Stimulated activated CD8-positive, alpha-beta memory T cell treated with anti-CD3 and anti-CD28 coated beads, Interleukin-4, amount 100 ng/mL, for 4 hours (primary cell): ENCODE measurements at places on chromosomes 16 and 17.

DNA sequence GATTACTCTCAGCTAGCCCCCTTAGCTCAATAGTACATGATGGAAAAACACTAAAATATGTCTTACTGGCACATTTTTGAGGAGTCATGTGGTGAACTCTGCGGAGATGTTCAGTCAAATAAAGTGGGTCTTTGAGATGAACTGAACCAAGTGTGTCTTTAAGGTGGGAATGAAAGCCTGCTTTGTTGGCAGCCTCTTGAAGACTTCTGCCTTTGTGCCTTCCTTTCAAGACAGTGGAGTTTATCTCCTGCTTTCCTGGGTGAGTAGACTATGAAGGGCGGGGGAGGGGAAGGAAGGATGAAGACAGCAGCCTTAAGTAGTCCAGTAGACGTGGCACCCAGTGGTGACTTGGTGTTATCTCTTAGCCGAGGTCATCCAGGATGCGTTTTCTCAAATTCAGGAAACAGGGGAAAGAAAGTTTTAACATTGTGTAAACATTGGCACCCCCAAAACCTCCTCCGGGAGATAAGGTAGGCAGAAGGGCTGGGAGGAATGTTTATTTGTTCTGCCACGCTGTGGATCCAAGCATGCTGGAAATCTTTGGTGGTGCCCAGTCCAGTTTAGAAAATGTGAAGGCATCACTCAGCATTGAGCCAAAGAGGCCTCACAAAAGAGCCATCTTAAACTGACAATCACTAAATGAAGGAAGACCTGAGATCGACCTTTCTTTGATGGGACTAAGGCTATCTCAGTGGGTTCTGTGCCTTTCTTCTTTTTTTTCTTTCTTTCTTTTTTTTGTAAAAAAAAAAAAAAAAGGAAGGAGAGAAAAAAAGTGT is 220.6 kb downstream of the FTO start:
- no peak for DNase-seq

DNA sequence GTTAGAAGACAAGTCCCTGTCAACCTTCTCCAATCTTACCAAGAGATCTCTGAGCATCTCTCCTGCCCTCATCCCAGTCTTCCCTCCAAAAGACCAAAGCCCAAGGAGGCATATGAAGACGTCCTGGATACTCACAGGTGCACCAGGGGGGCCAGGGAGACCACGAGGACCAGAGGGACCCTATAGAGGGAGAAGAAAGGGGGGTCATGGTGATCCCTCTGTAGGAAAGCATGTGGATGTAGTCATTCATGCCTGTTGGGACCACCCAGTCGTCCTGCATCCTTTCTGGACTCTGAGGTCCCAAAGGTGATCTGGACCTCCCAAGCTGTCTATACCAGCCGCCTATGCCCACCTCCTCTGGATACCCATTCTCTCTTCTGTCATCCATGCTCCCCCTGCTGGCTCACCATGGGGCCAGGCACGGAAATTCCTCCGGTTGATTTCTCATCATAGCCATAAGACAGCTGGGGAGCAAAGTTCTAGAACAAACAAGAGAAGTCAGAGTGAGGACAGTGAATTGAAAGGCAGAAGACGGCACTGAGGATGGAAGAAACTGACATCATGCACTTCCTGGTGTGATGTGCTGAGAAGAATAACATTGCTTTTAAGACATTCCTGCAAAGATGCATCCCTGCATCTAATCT is 3.3 kb downstream of the COL1A1 start:
- no peak for DNase-seq

DNA sequence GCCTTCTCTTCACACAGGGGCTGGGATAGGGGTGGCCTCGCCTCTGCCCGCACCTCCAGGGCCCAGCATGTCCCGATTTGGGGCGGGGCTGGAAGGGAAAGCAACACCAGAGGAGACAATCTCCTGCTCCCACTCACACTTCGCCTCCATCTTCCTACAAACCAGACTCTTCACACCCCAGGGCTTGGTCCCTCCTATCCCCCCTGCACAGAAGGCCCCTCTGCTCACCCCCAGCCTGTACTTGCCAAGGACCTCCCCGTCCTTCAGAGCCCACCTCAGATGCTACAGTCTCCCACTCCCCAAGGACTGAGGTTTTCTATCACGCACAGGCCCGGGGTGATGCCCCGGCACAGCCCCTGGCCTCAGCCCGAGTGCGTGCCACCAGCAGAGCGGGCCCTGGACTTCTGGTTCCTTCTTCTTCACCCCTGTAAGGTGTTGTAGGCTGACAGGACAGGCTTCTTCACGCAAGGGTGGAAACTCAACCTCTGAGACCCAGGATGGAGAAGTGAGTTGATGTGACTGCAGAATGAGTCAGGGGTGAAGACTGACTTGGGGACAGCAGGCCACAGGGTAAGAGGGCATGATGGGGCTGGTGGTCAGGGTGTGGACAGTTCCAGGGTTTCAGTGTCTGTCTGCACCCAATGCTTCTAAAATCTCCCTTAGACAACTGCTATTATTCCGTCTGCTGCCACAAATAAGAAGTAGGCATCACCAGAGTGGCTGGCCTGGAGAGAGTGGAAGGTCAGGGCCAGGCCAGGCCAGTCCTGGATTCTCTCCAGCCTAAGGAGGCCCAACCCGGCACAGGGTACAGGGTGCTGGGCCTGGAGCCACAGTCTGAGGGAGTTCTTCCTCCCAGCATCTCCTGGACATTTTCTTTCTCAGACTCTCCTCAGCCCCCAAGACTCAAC is 2.5 kb downstream of the ITGAE start:
- DNase-seq = no peak

DNA sequence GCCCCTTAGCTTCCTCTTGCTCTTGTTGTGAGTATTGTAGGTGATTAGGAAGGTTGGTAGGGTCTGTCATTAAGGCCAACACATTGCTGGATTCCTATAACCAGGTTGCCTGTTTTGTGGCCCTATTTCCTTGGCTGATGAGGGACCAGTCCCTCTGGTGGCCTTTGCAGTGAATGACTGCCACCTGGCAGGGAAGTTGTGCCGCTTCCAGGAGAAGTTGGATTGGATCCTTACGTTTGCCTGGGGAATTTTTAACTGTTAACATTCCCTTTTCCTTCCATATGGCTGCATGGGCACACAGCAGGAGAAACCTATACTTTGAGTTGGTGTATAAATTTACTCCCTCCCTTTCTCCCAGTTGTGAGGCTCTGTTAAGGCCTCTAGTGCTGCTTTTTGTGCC is 32.4 kb downstream of the LCMT1 start:
- DNase-seq = no peak

DNA sequence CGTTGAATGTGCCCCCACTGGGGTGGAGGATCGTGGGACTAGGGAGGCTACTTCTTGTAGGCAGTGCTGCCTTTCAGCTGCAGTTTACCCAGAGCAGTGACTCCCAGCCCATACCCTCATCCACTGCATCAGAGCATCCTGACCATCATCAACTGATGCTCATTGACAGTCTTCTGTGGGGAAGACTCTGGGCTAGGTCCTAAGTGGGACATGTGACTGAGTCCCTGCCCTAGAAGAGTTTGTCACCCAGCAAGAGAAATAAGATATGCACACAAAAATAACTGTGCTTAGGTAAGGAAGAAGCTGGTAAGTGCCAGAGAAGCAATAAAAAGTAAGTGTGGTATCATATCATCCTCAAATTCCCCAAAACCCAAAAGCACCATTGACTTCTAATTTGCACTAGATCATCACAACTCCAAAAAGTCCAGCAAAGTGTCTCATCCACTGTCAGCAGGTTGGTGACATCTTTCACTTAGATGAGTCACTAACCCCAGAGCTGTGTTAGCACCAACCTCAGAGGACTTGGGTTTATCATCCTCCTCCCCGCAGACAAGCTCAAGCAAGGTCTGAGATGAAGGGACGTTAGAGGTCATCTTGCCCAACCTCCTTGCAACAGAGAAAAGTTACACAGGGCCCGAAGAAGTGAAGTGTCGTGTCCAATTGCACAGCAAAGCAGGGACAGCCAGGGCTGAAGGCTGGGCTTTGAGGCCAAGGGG is 99.0 kb downstream of the CCDC182 start:
- DNase-seq = no peak

DNA sequence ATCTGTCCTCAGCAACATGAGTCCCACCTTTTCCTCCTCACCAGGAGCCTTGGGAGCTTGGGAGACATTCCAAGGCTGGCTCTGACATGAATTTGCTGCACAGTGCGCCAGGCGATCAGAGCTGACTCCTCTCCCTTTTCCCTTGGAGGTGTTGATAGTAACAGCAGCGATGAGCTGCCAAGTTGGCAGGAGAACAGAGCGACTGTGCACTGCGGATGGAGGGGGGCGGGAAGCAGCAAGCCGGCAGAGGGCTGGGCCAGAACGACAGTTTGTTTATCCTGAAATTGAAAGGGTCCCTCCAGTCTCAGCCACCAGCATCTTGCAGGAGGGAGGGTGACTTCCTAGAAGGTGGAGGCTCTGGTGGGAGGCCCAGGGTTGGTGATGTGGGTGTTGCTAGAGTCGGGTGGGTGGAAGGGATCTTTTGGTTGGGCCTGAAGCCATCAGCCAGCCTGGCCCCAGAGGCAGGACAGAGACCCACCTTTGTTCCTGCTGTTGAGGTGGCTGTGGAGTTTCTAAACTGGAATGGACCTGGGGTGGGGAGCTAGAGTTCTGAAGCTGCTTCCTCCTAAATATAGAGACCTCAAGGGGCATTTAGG is 22.5 kb upstream of the DYNLL2 start:
- DNase-seq = no peak

- DNase-seq = no peak
Observed at GRCh38 chr17:56973520-56973919, 4.4 kb upstream of the SCPEP1 start.

GRCh38 chr16:69106491-69107315 is 1.2 kb downstream of the HAS3 start:
- no peak for DNase-seq

DNA sequence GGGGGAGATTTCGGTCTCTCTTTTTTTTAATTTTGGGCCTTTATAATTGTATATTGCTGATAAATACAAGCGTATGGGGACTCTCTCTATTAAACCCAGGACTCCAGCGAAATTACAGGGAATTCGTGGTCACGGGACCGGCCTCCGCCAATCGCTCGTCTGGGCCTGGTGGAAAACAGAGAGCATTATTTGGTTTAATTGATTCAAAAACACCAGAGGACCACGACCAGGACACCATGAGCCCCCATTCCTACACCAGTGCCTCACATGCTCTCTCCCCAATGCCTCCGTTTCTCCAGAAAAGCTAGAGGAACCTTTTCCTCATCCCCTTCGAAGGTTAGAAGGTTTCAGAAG is at the start of gene HOXB2:
HOXB2 (minus strand) TSS at position 88 of the 354 bp plus-strand sequence. CDS start 198 bp downstream, outside the sequence.
- no peak for DNase-seq

DNA sequence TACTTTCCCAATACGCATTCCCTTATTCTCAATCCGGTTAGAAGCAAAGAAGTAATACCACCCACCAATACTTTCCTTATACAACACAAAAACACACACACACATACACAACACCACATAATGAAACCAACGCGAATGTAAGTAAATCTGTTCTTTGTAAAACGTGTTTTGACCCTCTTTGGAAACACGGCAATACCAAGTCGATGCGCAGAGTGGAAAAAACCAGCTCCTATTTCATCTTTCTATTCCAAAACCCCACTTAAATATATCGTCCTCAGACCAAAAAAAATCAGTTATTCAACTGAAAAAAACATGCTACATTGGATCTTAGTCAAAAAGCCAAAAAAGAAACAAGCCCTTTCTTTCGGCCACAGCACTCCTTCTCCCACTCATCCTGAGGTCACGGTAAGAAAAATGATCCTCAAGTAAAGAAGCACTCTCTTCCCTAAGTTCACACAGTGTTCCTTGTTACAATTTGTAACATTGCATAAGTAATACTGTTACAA is 31.0 kb upstream of the ARL4D start:
- no peak for DNase-seq

DNA sequence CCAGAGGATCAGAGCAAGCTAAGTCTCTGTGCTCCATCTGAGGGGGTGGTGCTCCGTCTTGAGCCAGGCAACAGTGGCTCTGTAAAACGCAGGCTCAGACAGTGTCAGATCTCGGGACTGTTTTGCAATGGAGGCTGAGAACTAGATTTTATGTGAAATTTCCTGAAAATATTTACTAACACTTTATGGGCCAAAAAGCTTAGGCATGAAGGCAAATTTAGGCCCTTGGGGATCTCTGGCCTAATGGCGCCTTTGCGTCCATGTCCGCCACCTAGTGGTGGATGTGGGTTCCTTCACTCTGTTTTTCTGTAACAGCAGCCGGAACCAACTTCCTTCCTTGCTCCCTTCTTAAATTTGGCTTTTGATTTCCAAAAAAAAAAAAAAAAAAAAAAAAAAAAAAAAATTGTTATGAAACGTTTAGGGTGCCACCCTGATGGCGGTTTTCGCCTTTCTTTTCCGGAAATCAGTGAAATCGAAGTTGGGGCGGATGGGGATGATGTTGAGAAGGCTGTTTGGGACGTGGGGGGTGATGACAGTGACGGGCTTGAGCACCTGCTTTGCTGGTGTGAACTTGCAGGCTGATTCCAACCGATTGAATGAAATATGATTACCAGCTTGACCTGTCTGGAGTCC is 14.0 kb upstream of the ELAC2 start:
- no peak for DNase-seq

GRCh38 chr17:3887804-3888203 is 5.0 kb downstream of the CAMKK1 start:
- no peak for DNase-seq

- no peak for DNase-seq
Observed at GRCh38 chr17:49755663-49756283, 8.2 kb downstream of the FAM117A start.

- no peak for DNase-seq
Observed at GRCh38 chr16:12899529-12900143, 1.8 kb upstream of the SHISA9 start.
